ENCODE measurements at places on chromosomes 3 and 15.
A peak's percentile ranks its signal among the peaks of the same experiment; 100 is the strongest.

GRCh38 chr3:69817988-69818387, 78.7 kb downstream of the MITF start:
- no peak for DNase-seq

DNA sequence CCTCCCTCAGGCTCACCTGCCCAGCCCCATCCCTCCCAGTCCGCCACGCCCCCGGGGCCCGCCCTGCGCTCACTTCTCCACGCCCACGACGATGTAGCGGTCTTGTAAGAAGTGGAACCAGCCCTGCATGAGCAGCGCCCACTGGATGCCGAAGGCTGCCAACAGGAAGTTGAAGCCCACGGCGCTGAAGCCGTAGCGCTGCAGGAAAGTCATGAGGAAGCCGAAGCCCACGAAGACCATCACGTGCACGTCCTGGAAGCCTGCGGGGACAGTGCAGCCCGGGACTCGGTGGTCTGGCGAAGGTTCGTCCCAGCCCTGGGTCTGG, 9.7 kb downstream of the RHCG start:
- peak; percentile 11 for DNase-seq

- DNase-seq = no peak
Observed at GRCh38 chr15:87631093-87631492, 625.4 kb downstream of the NTRK3 start.

DNA sequence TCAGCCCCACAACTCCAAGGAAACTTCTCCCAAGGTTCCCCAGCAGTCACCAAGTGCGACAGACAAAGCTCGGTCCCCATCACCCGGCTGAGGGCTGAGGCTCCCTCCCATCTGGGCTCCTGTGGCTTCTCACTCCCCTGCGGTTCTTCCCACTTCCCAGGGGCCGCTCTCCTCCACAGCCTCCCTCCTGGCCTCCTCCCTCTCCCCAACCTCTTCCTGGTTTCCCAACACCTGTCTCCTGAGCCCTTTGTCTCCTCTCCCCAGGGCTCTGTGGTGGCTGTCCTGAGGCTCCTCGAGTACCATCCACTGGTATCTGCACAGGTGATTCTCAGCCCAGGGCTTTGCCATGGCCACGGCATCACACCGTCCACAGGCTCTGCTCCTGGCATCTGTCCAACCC, 113.2 kb upstream of the NSMCE3 start:
- no peak for DNase-seq

All from stimulated activated CD8-positive, alpha-beta memory T cell treated with anti-CD3 and anti-CD28 coated beads, Interleukin-2, amount 100 ng/mL, for 48 hours (primary cell).